CD8-positive, alpha-beta memory T cell (primary cell): ENCODE measurements at places on chromosomes 5 and 9. TPM values are rescaled to one million over a fixed set of nuclear protein-coding genes. Genes with fewer than 3 reads are reported as not detected.

DNA sequence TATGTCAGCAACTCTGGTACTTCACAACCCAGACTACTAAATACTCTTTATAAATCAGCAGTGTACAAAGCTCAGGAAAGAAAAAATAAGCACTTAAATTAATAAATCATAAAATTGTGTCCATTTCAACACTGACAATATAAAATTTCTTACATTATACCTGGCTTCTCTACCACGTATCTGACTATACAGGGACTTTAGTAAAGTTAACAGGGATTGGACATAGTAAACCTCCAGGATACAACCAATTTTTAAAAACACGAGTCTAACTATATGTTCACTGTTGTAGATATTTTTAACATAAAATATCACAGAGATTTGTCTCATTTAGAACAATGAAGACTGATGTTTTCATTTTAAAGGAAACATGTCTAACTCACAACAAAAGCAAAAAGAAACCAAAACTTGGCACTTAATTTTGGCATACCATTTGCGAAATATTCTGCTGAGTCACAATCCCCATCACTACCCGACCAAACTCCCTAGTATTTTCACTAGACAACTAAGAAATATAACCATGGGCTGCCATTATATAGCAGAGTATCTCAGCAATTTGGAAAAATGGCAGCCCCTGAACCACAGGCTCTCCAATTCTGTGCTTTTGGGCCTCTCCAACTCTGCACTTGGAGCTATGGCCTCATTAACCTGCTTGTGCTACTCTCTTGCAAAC is 14.4 kb downstream of the FAM169A start:
- no peak overlapping the region for H3K27ac ChIP-seq
- H3K27me3 ChIP-seq = no peaks in the 10 kb centered on the region
- DNase-seq = no peak
- H3K36me3 ChIP-seq = no peaks in the 10 kb centered on the region
- peaks cover 17% of the 10 kb centered on the region for H3K4me1 ChIP-seq

- H3K36me3 ChIP-seq = no peaks in the 10 kb centered on the region
- no peak overlapping the region for H3K27ac ChIP-seq
- no peaks in the 10 kb centered on the region for H3K27me3 ChIP-seq
Observed at GRCh38 chr5:135157421-135158313, 123.6 kb upstream of the PITX1 start.

The ANKRD55 gene
- polyA plus RNA-seq = not detected

The ANKRD18A gene
- polyA plus RNA-seq = 0.49 TPM

The ERAP2 gene
- 128 TPM for polyA plus RNA-seq

GRCh38 chr9:37668116-37668601 is 17.4 kb downstream of the FRMPD1 start:
- no peaks in the 10 kb centered on the region for H3K4me1 ChIP-seq
- no peaks in the 10 kb centered on the region for H3K36me3 ChIP-seq
- H3K27me3 ChIP-seq = no peaks in the 10 kb centered on the region
